Memory B cell (primary cell): ENCODE measurements at places on chromosomes 1 and 21.
A peak's percentile ranks its signal among the peaks of the same experiment; 100 is the strongest.

DNA sequence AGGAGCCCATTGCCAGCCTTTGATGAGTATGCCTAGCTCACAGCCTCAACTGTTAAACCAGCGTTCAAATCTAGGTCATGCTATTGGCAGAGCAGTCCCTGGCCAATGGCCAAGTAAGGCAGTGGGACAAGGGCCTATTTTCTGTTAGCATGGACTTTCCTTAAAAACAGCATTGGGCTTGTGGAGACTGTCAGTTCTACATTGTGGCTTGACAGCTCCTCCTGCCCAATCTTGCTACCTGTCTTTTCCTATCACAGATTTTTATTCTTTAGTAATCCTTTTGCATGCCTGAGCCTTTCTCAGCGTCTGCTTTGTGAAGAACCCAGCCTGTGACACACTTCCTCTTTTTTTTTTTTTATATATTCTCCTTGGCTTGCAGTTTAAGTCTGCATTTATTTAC is 56.4 kb downstream of the DIP2A start:
- no peak for DNase-seq
- peaks cover 2% of the 10 kb centered on the region for H3K4me1 ChIP-seq
- no peak overlapping the region for H3K27ac ChIP-seq
- H3K4me3 ChIP-seq = no peak overlapping the region
- peaks cover 23% of the 10 kb centered on the region for H3K36me3 ChIP-seq

- no peaks in the 10 kb centered on the region for H3K4me1 ChIP-seq
- no peaks in the 10 kb centered on the region for H3K27me3 ChIP-seq
- H3K4me3 ChIP-seq = no peak overlapping the region
- peaks cover 45% of the 10 kb centered on the region for H3K36me3 ChIP-seq
- DNase-seq = peak; percentile 9
- H3K27ac ChIP-seq = no peak overlapping the region
These were observed 31.2 kb downstream of the CHD1L start for GRCh38 chr1:147273409-147274336.

DNA sequence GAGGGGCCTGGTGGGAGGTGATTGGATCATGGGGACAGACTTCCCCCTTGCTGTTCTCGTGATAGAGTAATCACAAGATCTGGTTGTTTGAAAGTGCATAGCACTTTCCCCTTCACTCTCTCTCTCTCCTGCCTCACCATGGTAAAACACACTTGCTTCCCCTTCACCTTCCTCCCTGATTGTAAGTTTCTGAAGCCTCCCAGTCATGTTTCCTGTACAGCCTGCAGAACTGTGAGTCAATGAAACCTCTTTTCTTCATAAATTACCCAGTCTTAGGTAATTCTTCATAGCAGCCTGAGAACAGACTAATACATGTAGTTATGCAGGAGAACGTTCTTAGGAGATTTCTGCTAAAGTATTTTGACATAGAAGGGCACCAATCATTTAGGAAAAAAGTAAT is 59.9 kb upstream of the FBXO28 start:
- no peak overlapping the region for H3K27ac ChIP-seq
- no peak overlapping the region for H3K4me3 ChIP-seq
- no peaks in the 10 kb centered on the region for H3K4me1 ChIP-seq
- H3K36me3 ChIP-seq = peaks cover 2% of the 10 kb centered on the region

- no peaks in the 10 kb centered on the region for H3K4me1 ChIP-seq
- H3K27me3 ChIP-seq = peaks cover 1% of the 10 kb centered on the region
- DNase-seq = no peak
These were observed 38.0 kb downstream of the GPR161 start for GRCh38 chr1:168098534-168099320.

DNA sequence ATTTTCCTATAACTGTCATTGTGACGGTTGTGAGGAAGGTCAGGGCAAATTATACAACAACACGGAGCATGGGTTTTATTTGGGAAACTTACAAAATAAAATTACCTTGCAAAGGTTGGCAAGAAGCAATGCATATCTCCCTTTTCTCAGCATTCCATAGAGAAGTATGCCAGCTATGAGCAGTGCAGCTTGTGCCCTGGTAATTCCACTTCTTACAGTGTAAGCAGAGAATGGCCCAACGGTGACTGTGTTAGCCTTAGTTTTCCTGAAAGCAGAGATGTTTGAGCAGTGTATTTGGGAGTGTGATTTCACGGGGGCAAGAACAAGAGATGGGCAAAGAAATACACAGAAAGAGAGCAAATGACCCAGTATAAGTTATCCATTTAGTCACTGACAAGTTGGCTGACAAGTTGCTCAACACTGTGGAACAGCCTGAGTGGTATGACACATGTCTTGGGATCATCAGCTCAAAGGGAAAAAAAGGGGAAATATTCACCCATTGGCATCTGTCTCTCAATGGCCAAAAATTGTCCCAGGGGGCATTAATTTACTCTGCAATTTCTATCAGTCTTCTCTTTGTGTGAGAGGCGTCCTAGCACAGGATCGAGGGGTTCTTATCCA is 210.9 kb upstream of the NRIP1 start:
- no peak overlapping the region for H3K27ac ChIP-seq
- no peak for DNase-seq
- no peak overlapping the region for H3K4me3 ChIP-seq
- H3K27me3 ChIP-seq = peaks cover 3% of the 10 kb centered on the region

GRCh38 chr1:94864821-94865220 is 44.7 kb downstream of the SLC44A3 start:
- H3K4me3 ChIP-seq = no peak overlapping the region
- no peaks in the 10 kb centered on the region for H3K27me3 ChIP-seq
- DNase-seq = no peak
- H3K36me3 ChIP-seq = no peaks in the 10 kb centered on the region

DNA sequence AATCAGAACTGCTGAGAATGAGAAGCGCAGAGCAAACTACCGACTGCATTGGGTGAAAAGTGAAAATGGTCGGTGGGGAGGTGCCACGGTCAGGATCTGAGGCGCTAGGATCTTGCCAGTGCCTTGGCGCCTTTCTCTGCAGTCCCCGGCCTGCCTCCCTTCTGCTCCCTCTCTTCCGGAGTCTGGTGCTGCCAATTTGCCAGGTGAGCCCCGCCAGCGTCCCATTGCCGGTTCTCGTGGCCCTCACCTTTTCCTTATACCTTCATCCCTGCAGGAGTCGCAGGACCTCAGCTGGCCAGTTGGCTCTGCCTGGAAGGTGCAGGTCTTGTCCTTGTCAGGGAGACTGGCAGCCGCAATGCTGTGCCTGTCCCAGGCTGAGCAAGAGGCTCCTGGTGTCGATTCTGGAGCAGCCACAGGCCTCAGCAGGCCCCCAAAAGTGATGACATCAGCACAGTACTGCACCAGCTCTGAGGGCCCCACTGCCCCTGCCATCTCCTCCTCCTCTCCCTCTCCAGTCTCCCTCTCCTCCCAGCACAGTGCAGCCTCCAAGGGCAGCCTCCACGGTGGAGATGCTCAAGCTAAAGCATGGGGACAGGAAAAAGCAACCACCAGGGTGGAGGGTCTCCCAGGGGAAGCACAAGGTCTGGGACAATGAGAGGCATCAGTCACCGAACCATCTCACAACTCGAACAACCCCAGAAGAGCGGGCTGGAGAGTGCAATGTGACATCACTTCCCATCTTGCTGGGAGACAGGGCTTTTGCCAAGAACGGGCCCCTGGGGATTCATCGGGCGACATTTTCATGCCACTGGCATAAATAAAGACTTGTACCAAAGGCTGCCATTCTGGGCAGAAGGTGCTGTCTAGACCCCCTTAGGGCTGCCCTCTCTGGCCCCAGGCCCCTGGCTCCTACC is 37.1 kb upstream of the H6PD start:
- no peak for DNase-seq
- H3K4me1 ChIP-seq = peaks cover 21% of the 10 kb centered on the region
- no peak overlapping the region for H3K4me3 ChIP-seq
- H3K36me3 ChIP-seq = no peaks in the 10 kb centered on the region
- no peak overlapping the region for H3K27ac ChIP-seq

DNA sequence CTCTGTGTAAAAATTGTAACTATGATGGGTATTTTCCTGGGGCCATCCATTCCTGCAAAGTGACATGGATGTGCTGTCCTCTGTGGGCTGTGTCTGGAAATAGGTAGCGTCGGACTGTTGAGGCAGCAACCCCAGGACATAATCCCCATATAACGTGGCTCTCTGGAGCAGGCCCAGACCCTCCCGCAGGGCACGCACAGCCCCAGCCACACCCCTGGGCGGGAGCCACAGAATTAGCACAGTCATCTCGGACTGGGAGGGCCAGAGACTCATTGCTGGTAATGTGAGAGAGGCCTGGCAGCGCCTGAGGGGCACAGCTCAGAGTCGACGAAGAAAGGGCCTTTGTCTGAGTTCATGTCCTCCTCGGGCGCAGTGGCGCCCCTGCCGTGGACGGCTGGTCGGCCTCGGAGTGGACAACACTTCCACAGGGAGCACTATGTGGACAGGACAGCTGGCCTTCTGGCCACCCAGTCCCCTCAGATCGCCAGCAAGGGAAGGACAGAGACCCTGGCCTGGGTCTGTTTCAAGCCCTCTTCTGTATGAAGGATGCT is 20.1 kb downstream of the SIM2 start:
- no peak overlapping the region for H3K4me3 ChIP-seq
- H3K27me3 ChIP-seq = peaks cover 20% of the 10 kb centered on the region
- no peaks in the 10 kb centered on the region for H3K4me1 ChIP-seq
- H3K36me3 ChIP-seq = no peaks in the 10 kb centered on the region

GRCh38 chr1:153488731-153489130 is 28.3 kb upstream of the S100A7 start:
- peaks cover 6% of the 10 kb centered on the region for H3K4me1 ChIP-seq
- DNase-seq = no peak
- peaks cover 23% of the 10 kb centered on the region for H3K27me3 ChIP-seq
- no peak overlapping the region for H3K27ac ChIP-seq
- H3K36me3 ChIP-seq = no peaks in the 10 kb centered on the region
- H3K4me3 ChIP-seq = no peak overlapping the region

DNA sequence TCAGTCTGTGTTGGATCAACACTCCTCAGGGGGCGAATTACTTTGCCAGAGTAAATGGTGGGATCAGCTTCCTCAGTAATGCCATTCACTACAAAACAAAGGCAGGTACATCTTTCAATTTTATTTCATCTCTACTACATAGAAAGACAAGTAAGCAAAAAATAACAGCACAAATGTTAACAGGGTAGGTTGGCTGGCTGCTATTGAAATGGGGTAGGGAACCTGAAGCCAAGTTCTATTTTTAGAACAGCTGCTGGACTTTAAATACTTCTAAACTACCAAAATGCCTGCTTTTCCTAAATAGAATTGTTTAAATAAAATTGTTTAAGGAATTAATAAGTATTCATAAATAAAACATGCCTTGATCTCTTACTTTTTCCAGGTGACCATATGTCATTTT is 7.3 kb upstream of the NRAS start:
- peaks cover 46% of the 10 kb centered on the region for H3K36me3 ChIP-seq
- no peaks in the 10 kb centered on the region for H3K27me3 ChIP-seq
- H3K4me3 ChIP-seq = no peak overlapping the region
- no peak for DNase-seq
- H3K27ac ChIP-seq = peak overlapping the region; percentile 64

DNA sequence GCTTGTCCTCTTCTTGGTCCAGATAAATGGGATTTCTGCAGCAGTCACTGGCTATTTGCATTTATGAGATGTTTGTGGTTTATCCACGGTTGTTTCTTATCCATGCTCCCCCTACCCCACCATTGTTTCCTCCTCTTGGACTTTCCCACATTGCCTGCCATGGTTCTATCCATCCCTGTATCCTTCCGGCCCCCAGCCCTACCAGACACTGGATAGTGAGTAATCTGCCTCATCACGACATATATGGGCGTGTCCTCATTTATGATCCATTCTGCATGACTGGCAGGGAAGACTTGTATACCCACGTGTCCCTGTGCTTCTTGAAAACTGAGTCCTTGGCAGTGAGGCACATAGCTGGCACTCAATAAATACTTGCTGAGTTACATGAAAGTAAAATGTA is 40.1 kb downstream of the CACNA1S start:
- peaks cover 1% of the 10 kb centered on the region for H3K27me3 ChIP-seq
- peaks cover 10% of the 10 kb centered on the region for H3K4me1 ChIP-seq
- no peaks in the 10 kb centered on the region for H3K36me3 ChIP-seq
- no peak overlapping the region for H3K27ac ChIP-seq
- DNase-seq = no peak
